ENCODE measurements at places on chromosomes 2 and 18. TPM values are rescaled to one million over a fixed set of nuclear protein-coding genes. Genes with fewer than 3 reads are reported as not detected.

Gene HMSD
- 1.1 TPM for total RNA-seq

Gene EPB41L3
- 4.7 TPM for total RNA-seq

Gene BCL2
- total RNA-seq = 145 TPM

Gene CCDC68
- not detected for total RNA-seq

Gene GPR39
- total RNA-seq = not detected

Gene CLEC4F
- total RNA-seq = not detected

Gene FASTKD1
- 35.4 TPM for total RNA-seq

Gene MAP2
- total RNA-seq = not detected

Gene FAM161A
- 2.7 TPM for total RNA-seq

Gene CXCR2
- 0.43 TPM for total RNA-seq

Gene PPP1R1C
- not detected for total RNA-seq

Measured in activated naive CD4-positive, alpha-beta T cell treated with anti-CD3 and anti-CD28 coated beads, Interleukin-2, amount 10 ng/mL, durations not matched to agents 5 hours and 36 hours (primary cell).